Thymus (tissue), 14 donors: ENCODE measurements at places on chromosomes 2 and 18. TPM values are rescaled to one million over a fixed set of nuclear protein-coding genes. Genes with fewer than 3 reads are reported as not detected.
A peak's percentile ranks its signal among the peaks of the same experiment; 100 is the strongest.

DNA sequence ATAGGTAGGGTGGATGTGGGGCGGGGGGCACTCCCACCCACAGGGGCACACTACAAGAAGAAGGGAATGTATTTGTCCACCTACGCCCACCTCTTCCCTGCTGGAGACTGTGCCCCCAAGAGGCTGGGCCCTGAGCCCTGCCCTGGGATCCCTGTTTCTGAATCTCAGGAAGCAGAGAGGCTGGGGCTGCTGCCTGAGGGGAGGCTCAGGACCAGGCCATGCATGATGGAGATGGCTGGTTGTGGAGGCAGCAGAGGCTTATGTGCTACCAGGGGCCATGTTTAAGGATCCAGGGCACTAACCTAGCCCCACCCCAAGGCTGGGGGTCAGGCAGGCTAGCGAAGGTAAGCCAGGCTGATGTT, 81.1 kb upstream of the OTOF start:
- H3K27me3 ChIP-seq = peaks cover 25% of the 10 kb centered on the region
- H3K4me3 ChIP-seq = no peak overlapping the region
- peaks cover 14% of the 10 kb centered on the region for H3K4me1 ChIP-seq
- DNase-seq = no peak
- no peak overlapping the region for H3K27ac ChIP-seq

DNA sequence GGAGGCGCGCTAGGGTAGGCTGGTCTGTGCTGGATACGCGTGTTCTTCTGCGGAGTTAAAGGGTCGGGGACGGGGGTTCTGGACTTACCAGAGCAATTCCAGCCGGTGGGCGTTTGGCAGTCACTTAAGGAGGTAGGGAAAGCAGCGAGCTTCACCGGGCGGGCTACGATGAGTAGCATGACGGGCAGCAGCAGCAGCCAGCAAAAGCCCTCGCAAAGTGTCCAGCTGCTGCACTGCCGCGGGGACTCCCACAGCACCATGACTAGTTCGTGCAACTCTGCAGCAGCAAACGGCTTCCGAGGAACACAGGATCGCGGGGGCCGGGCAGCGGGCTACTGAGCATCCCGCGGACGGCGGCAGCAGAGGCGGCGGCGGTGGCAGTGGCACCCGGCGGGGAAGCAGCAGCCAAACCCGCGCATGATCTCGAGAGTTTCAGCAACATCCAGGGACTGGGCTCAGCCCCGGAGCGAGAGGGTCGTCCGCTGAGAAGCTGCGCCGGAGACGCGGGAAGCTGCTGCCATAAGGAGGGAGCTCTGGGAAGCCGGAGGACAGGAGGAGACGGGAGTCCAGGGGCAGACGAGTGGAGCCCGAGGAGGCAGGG, 368 bp downstream of the TMEFF2 start:
- H3K4me1 ChIP-seq = peaks cover 27% of the 10 kb centered on the region
- peak; percentile 8 for DNase-seq
- peaks cover 70% of the 10 kb centered on the region for H3K27me3 ChIP-seq
- H3K27ac ChIP-seq = no peak overlapping the region
- H3K4me3 ChIP-seq = peak overlapping the region; percentile 16
- H3K36me3 ChIP-seq = no peaks in the 10 kb centered on the region

The NR4A2 gene
- total RNA-seq = 0.61 TPM

- no peak overlapping the region for H3K4me3 ChIP-seq
- H3K36me3 ChIP-seq = no peaks in the 10 kb centered on the region
- no peak overlapping the region for H3K27ac ChIP-seq
Measured at GRCh38 chr18:72672364-72673184, 128.4 kb upstream of the CBLN2 start.

DNA sequence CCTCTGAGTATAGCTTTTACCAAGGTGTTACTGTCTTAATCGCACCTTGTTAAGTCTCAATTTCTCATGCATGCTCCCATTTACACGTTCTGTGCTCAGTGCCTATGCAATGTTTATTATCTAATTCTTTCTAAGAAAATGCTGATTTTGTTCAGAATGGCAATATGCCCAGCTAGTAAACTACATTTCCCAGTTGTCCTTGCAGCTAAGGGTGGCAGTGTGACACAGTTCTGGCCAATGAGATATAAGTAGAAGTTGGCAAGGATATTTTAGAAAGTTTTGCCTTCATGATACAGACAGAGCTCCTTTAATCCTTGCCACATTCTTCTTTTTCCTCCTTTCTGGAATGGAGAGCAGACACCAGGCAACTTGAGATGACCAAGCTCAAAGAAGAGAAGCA, 45.3 kb downstream of the POLE4 start:
- no peaks in the 10 kb centered on the region for H3K36me3 ChIP-seq
- no peak overlapping the region for H3K27ac ChIP-seq
- no peaks in the 10 kb centered on the region for H3K4me1 ChIP-seq
- H3K4me3 ChIP-seq = no peak overlapping the region
- no peak for DNase-seq

DNA sequence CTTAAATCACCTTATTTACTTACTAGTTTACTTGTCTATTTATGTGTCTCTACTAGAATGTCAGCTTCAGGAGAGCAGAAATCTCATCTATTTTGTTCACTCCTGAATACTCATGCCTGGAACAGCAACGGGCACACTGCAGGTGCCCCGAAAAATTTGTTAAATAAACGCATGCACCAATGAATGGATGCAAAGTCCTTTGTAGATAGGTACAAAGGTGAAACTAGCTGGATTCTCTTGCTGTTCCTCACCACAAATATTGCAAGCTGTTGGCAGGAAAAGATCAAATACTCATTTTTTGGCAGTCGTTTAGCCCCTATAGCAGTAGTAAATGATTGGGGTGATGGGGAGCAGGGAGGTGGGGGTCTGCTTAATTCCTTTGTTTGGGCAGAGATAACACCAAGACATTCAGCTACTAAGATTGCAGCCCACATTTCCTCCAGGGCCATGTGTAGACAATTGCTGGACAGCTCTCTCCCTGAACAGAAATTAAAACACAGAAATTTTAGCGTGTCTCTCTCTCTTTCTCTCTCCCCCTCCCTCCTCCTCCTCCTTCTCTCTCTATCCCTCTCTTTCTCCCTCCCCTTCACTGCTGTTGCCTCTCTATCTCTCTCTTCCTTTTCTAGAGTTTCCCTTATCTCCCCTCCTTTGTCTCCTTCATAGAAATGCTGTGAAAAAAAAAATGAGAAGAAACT, 5.4 kb downstream of the MARCHF4 start:
- H3K4me1 ChIP-seq = peaks cover 5% of the 10 kb centered on the region
- H3K36me3 ChIP-seq = no peaks in the 10 kb centered on the region
- H3K4me3 ChIP-seq = no peak overlapping the region
- no peak overlapping the region for H3K27ac ChIP-seq
- H3K27me3 ChIP-seq = peaks cover 45% of the 10 kb centered on the region
